ENCODE measurements at places on chromosomes 6 and 20. TPM values are rescaled to one million over a fixed set of nuclear protein-coding genes. Genes with fewer than 3 reads are reported as not detected.

DNA sequence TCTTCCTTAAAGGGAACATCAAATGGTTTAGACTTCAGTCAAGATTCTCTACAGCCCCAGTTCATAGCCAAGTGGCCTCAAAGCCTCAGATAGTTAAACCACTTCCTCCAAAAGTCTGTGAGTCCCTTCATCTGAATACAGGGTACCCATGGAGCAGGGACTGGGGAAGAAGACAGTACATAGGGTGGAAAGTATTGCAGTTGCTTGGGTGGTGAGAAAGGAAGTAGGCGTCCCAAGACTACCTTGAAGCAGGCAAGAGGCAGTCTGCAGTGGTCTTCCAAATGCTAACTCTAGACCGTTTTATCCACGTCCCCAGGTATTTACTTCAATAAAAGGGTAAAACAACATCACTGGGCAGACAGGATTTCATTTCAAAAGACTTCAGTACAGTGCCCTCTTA is 2.0 kb downstream of the FYN start:
- DNase-seq, result no peak

GRCh38 chr20:62181808-62182207 is 1.0 kb upstream of the MTG2 start:
- no peak for DNase-seq

DNA sequence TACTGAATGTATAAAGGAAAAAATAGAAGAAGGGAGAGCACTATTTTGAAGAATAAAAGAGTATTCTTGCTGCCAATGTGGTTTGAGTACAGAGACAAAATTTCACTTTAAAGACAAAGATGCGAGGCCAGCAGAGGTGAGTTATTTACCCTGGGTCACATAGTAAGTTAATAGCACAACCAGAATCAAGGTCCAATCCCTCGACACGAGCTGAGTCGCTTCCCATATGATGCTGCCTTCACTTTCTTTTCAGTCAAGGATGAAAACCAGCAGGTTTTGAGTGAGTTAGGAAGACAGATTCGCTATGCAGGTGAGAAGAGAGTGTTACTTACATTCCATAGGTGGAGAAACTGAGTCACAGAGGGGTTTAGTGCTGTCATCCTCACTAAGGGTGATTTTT is 75.8 kb downstream of the F13A1 start:
- DNase-seq, result no peak

DNA sequence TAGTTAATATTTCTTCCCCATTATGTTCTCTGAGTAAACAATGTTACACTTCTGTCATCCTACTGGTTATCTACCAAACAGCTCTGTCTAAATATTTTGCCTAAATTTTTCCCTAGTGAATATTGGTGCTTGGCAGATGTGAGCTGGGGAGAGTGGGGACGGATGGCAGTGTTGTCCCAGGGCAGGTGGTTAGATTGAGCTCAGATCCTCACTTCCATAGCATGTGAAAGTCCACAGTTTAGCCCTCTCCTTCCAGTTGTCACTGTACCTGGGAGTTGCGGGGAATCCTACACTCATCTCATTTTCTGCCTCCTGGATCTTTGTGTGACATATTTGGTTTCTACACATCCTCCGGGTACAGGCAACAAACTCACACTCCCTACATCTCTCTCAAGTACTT is 484.9 kb downstream of the EPM2A start:
- DNase-seq, result no peak

DNA sequence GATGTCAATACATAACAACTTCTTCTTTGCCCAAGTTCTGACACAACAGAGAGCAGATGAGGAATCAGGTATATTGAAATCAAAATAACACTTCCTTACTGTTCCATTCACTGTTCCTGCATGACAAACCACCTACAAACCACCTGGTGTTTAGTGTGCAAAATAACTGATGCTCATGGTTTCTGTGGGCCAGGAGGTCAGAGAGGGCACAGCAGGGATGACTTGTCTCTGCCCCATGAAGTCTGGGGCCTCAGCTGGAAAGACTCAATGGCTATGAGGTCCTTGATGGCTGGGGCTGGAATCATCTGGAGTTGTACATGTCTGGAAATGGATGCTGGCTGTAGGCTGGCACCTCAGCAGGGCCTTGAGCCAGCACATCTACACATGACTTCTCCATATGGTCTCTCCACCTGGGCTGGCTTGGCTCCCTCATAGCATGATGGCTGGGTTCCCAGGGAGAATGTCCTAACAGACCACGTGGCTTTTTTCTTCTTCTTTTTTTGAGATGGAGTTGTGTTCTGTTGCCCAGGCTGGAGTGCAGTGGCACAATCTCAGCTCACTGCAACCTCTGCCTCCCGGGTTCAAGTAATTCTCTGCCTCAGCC is 7.4 kb upstream of the COX4I2 start:
- no peak for DNase-seq

GRCh38 chr20:63697357-63697867 is 960 bp downstream of the TNFRSF6B start:
- DNase-seq, result no peak

- no peak for DNase-seq
These were observed 430.9 kb downstream of the BCKDHB start for GRCh38 chr6:80537118-80537972.

DNA sequence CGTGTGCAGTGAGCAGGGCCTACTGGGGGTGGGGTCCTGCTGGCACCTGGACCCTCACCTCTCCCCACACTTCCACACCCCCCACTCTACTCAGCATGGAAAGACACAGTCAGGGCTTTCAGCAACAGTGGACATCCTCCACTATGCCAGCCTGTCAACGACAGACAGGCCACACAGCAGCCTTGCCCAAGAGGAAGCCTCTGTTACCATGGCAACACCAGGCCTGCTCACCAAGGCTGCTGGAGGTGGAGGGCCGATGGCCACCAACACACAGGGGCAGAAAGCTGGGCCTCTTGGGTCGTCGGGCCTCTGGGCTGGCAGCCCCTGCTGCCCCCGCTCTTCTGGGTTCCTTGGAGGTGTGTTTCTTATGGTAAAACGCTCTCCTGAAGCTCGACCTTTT is 13.6 kb downstream of the BNIP5 start:
- DNase-seq, result no peak

- DNase-seq, result no peak
These were observed 35.0 kb downstream of the SESN1 start for GRCh38 chr6:109059571-109060021.

GRCh38 chr6:118696271-118696670 is 44.9 kb upstream of the CEP85L start:
- DNase-seq, result no peak

DNA sequence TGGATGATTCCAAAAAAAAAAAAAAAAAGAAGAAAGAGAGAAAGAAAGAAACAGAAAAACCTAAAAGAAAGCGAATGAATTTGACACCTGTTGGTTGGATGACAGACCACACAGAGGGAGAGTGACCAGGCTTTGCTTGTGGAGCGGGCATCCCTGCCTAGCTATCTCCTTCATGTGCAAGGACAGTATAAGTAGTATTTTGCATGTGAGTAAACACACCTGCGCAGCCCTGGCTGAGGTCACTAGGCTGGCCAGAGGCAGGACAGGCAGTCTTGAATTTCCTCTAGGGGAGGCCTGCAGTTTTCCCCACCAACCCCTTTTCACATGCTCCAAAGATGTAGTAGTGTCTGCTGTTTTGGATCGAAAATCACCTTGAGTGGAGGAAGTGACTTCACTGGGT is 126.4 kb downstream of the CCDC170 start:
- no peak for DNase-seq

DNA sequence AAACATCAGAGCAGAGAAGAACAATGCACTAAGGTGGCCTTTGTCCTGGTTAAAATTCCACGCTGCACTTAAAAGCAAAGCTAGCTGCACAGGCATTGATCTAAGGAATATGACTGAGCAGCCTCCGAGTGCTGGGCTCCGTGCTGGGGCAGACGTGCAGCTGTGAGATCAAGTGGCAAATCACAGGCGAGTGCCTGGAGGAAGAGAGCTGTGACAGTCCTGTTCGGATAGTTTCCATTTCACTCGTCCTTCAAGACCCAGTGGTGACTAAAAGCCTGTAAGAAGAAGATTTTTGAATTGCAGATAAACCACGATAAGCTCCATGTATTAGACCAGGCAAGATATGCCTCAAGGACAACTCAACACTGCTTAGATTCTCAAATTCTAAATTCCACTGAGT is 247.9 kb downstream of the ANKRD60 start:
- no peak for DNase-seq

GRCh38 chr6:166413491-166413951 is 30.8 kb upstream of the MPC1 start:
- peak; percentile 10 for DNase-seq

- DNase-seq, result no peak
These were observed 408 bp downstream of the PTCHD4 start for GRCh38 chr6:48110436-48111142.

- no peak for DNase-seq
These were observed 1.1 kb upstream of the FGD2 start for GRCh38 chr6:37004044-37004980.

DNA sequence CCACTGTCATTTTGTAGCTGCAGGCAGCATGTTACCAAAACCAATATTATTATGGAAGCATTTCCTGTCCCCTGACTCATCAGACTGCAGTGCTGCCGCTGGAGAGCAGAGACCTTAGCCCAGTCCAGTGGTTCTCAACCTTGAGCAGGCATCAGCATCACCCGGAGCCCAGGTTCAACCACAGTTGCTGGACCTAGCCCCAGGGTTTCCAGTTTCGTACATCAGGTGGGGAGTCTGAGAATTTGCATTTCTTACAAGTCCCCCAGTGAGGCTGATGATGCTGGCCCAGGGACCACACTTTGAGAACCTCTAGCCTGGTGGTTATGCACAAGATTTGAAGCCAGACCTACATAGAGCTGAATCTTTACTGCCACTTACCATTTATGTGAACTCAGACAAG is 47.3 kb downstream of the LY86 start:
- DNase-seq, result no peak

- no peak for DNase-seq
These were observed 26.5 kb downstream of the PDE10A start for GRCh38 chr6:165636402-165637048.

FAM217A gene
- not detected for total RNA-seq

ID4 gene
- not detected for total RNA-seq

FOXQ1 gene
- total RNA-seq, result not detected

ISM1 gene
- 3.9 TPM for total RNA-seq

PI16 gene
- total RNA-seq, result 3.5 TPM

PNLDC1 gene
- total RNA-seq, result 0.26 TPM

KCNQ5 gene
- total RNA-seq, result 4.7 TPM

HCRTR2 gene
- total RNA-seq, result not detected

All from T-cell (primary cell).